Naive thymus-derived CD4-positive, alpha-beta T cell (primary cell): ENCODE measurements at places on chromosomes 2 and 18.

GRCh38 chr18:79903787-79904356 lies 47.6 kb downstream of the SLC66A2 start:
- H3K4me1 ChIP-seq = no peaks in the 10 kb centered on the region
- no peaks in the 10 kb centered on the region for H3K27me3 ChIP-seq
- no peak for DNase-seq
- H3K27ac ChIP-seq = no peak overlapping the region
- no peak overlapping the region for H3K4me3 ChIP-seq
- no peaks in the 10 kb centered on the region for H3K36me3 ChIP-seq

DNA sequence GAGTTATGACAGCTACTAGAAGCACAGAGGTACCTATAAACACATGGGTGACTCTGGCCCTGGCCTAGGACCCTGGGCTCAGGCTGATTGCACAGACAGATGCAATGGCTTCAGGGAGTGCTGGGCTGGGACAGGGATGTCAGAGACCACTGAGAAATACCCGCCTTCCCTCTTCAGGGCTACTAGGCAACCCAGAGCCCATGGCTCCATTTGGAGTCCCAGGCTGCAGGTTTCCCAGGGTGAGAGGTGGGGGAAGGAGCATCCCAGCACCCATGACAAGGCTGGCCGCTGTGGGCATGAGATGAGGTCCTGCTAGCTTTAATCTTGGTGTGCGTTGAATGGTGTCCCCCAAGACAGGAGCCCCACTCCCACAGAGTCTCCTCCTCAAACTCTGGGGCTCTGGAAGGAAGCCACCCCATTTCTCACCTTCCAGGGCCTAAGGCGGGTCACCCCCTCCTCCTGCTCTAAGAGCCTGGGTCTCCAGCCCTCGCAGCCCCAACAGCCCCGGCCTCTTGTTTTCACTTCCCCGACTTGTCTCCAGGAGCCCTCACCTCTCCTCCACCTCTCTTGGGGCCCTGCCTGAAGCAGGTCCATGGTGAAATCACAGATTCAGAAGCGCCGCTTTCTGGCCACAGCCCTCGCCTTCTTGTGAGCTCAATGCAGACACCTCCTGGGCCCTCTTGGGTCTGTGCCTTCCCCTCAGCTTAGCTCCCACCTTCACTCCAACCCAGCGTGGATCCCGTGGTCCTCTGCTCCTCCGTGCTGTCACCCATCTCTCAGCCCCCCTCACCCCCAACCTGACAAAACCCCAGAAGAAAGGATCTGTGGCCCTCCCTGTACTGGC lies 41.4 kb downstream of the EMX1 start:
- no peaks in the 10 kb centered on the region for H3K36me3 ChIP-seq
- H3K27me3 ChIP-seq = no peaks in the 10 kb centered on the region
- no peak for DNase-seq
- no peak overlapping the region for H3K27ac ChIP-seq

GRCh38 chr18:27860701-27861107 lies 316.2 kb downstream of the CDH2 start:
- no peak overlapping the region for H3K4me3 ChIP-seq
- H3K27me3 ChIP-seq = no peaks in the 10 kb centered on the region
- H3K4me1 ChIP-seq = no peaks in the 10 kb centered on the region
- no peaks in the 10 kb centered on the region for H3K36me3 ChIP-seq
- H3K27ac ChIP-seq = no peak overlapping the region
- no peak for DNase-seq

- no peaks in the 10 kb centered on the region for H3K4me1 ChIP-seq
- no peaks in the 10 kb centered on the region for H3K27me3 ChIP-seq
- H3K27ac ChIP-seq = no peak overlapping the region
Observed at GRCh38 chr2:58476556-58476955, 235.4 kb upstream of the FANCL start.

GRCh38 chr18:10405816-10406663 lies 48.4 kb upstream of the APCDD1 start:
- no peaks in the 10 kb centered on the region for H3K36me3 ChIP-seq
- H3K27ac ChIP-seq = no peak overlapping the region
- no peaks in the 10 kb centered on the region for H3K27me3 ChIP-seq
- DNase-seq = no peak
- no peaks in the 10 kb centered on the region for H3K4me1 ChIP-seq

- H3K4me3 ChIP-seq = no peak within 1 kb of the TSS
- DNase-seq = no peak
- no peaks in the 10 kb centered on the region for H3K27me3 ChIP-seq
- no peaks in the 10 kb centered on the region for H3K4me1 ChIP-seq
- H3K27ac ChIP-seq = no peak within 1 kb of the TSS
Observed at GRCh38 chr2:210224941-210225672, at the start of gene ACADL. Gene ACADL (minus strand): TSS chr2:210225447. CDS start chr2:210225263, 184 bp downstream.

DNA sequence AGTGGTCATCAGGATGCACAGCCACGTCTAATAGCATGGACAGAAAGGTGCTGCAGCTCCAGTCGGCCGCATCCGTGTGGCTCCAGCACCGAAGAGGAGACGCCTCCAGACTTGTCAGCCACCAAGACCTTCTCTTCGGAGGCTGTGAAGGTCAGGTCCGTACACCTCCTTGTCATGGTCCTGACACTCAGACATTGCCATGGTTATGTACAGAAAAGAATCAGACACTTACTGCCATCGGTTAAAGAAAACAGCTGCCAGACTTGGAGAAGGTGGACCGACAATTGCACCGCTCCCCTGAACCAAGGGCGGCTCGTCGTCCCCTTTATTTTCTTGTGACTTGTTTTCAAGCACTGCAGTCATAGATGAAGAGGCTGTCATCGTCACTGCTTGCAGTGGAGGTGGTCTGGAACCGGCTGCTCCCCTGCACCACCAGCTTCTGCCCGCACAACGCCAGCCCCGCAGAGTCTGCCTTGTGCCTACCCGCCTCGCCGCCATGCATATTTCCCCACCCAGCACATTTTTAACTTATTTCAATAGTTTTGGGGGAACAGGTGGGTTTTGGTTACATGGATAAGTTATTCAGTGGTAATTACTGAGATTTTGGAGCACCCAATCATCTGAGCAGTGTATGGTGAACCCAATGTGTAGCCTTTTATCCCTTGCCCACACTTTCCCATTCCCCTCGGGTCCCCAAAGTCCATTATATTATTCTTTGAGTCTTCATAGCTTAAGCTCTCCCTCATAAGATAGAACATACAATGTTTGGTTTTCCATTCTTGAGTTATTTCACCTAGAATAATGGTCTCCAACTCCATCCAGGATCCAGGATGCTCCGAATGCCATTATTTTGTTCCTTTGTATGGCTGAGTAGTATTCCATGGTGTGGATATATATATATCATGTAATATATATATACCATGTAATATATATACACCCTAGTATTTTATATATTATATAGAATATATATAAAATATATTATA lies 18.1 kb downstream of the FBXO48 start:
- H3K36me3 ChIP-seq = no peaks in the 10 kb centered on the region
- DNase-seq = no peak
- H3K4me1 ChIP-seq = peaks cover 4% of the 10 kb centered on the region
- no peak overlapping the region for H3K27ac ChIP-seq

- no peak for DNase-seq
- no peaks in the 10 kb centered on the region for H3K27me3 ChIP-seq
- H3K27ac ChIP-seq = no peak overlapping the region
- H3K36me3 ChIP-seq = no peaks in the 10 kb centered on the region
- no peaks in the 10 kb centered on the region for H3K4me1 ChIP-seq
- no peak overlapping the region for H3K4me3 ChIP-seq
Observed at GRCh38 chr18:29496152-29496680, 1319.3 kb upstream of the CDH2 start.

DNA sequence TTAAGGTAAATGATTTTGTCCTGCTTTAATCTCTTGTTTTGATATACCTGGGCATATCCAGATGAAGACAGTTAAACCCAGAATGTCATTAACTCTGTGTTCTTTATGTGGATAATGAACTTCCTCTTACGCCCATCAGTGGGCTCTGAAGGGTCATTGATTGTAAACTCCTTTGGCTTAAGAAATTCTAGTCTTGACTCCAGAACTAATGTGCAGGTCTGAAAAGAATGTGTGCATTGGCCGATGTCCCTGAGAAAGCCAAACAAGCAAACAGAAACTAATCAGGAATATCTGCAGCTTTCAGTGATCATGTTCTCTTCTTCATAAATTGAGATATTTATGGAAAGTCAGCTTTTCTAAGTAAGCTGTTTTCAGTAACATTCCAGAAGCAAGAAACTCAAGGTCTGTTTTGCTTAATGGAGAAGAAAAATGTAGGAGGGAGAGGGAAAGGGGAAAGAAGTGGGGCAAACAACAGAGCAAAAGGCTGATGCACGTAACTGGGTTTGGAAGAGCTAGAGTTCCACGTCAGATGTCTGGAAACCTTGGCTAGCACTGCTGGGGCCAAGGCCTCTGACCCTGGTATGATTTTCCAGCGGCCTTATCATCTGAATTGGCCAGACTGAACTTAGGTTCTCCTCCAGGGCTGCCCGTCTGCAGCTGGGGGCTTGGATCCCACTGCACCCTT lies 61.3 kb upstream of the FHL2 start:
- H3K36me3 ChIP-seq = no peaks in the 10 kb centered on the region
- DNase-seq = no peak
- H3K27me3 ChIP-seq = no peaks in the 10 kb centered on the region
- H3K27ac ChIP-seq = no peak overlapping the region

- no peaks in the 10 kb centered on the region for H3K27me3 ChIP-seq
- no peak overlapping the region for H3K27ac ChIP-seq
- H3K4me3 ChIP-seq = no peak overlapping the region
- no peaks in the 10 kb centered on the region for H3K36me3 ChIP-seq
- H3K4me1 ChIP-seq = no peaks in the 10 kb centered on the region
Observed at GRCh38 chr2:88807237-88807962, 115.9 kb downstream of the RPIA start.

DNA sequence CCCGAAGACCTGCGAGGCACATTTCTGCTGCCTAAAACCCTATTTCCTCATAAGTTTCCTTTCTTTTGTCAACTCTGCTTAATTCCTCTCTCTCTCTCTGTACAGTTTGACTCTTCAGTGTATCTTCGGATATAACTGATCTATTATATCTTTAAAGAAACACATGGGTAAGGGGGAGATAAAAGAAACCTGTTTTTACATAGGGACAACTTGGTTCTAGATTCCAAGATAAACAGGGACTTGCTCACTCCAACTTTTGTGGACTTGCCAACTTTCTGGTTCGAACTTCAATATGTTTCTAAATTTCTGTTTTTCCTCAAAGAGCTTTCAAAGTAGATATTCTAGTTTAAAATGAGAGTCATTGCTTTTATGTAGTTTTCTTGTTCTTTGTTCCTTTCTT lies 182.7 kb upstream of the EPC2 start:
- no peaks in the 10 kb centered on the region for H3K36me3 ChIP-seq
- H3K4me1 ChIP-seq = no peaks in the 10 kb centered on the region
- no peaks in the 10 kb centered on the region for H3K27me3 ChIP-seq
- no peak for DNase-seq
- H3K27ac ChIP-seq = no peak overlapping the region

- no peak for DNase-seq
- H3K36me3 ChIP-seq = no peaks in the 10 kb centered on the region
- no peaks in the 10 kb centered on the region for H3K4me1 ChIP-seq
- no peaks in the 10 kb centered on the region for H3K27me3 ChIP-seq
- H3K4me3 ChIP-seq = no peak overlapping the region
Observed at GRCh38 chr2:109471658-109472057, 142.1 kb downstream of the SEPTIN10 start.

GRCh38 chr2:98487806-98488189 lies 43.1 kb downstream of the INPP4A start:
- H3K27ac ChIP-seq = peak overlapping the region; percentile 23
- H3K4me3 ChIP-seq = no peak overlapping the region
- peaks cover 17% of the 10 kb centered on the region for H3K36me3 ChIP-seq

DNA sequence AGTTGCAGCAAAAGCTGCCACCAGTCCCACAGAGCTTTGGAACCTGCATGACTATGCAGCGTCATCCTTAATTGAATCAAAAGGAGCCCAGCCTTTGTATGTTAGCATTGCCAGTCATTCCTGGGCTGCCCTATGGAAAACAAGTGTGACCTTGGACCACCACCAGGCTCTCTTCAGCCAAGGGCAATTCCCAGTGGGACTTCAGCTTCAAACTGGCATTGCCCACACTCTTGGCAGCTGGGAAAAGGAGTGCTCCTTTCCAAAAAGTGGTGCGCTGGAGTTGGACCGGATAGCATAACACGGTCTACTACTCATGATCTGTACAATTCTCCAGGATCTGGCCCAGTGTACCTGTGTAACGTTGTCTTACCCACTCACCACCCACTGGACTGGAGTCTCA lies 259.5 kb downstream of the MREG start:
- H3K4me1 ChIP-seq = peaks cover 14% of the 10 kb centered on the region
- DNase-seq = no peak
- no peak overlapping the region for H3K4me3 ChIP-seq
- no peaks in the 10 kb centered on the region for H3K27me3 ChIP-seq

DNA sequence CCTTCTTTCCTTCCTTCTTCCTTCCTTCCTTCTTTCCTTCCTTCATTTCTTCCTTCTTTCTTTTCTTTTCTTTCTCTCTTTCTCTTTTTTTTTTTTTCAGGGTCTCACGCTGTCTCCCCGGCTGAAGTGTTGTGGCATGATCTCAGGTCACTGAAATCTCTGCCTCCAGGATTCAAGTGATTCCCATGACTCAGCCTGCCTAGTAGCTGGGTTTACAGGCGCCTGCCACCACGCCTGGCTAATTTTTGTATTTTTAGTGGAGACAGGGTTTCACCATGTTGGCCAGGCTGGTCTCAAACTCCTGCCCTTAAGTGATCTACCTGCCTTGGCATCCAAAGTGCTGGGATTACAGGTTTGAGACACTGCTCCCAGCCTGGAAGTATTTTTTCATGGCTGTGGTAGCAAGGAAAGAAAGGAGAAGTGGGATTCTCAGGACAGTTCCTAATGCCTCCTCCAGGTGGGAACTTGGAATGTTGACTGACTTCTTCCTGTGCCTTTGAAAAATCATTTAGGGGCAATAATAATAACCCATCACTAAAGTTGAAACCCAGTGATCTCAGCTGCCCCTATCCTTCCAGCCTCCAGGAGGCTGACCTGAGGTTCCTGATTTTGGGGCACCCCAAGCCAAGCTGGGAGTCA lies 89.3 kb upstream of the CELF4 start:
- no peak overlapping the region for H3K27ac ChIP-seq
- H3K4me3 ChIP-seq = no peak overlapping the region
- H3K4me1 ChIP-seq = no peaks in the 10 kb centered on the region
- DNase-seq = no peak

DNA sequence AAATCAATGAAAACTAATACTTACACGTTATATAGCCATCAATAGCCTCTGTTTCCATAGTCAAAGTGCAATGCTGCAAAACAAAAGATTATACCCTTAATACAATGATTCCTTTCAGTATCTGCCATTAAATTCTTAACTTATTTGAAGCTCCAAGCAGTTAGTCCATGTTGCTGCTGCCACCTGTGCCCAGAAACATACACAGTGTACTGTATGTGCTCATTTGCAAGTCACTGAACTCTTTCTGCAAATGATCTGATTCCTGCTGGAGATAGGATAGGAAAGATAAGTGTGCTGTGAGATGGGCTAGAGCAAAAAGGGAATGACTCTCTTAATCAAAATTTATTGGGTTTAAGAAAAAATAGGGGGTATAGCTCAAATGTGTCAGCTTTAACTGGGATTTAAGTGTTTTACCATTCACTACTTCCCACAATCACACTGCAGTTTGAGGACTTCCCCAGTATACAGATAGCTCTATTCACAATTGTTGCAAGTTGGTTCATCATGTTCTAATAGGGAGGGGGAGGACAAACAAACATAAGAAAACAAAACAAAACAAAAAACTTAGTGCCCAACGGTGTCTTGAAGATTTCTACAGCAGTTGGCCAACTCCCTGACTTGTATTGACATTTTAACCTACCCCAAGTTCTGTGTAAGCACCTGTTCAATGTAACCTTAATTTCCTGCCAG lies 2.7 kb downstream of the IKZF2 start:
- H3K4me1 ChIP-seq = no peaks in the 10 kb centered on the region
- H3K36me3 ChIP-seq = no peaks in the 10 kb centered on the region
- no peak for DNase-seq
- peak overlapping the region; percentile 21 for H3K4me3 ChIP-seq
- no peak overlapping the region for H3K27ac ChIP-seq
- H3K27me3 ChIP-seq = peaks cover 4% of the 10 kb centered on the region
